Sciatic nerve (tissue), 2 donors: ENCODE measurements at places on chromosomes 1 and 21. TPM values are rescaled to one million over a fixed set of nuclear protein-coding genes. Genes with fewer than 3 reads are reported as not detected.

- no peak for DNase-seq
Measured at GRCh38 chr1:199129247-199129646, 490.4 kb downstream of the PTPRC start.

- DNase-seq, result no peak
Measured at GRCh38 chr1:203771901-203772301, 6.9 kb downstream of the LAX1 start.

DNA sequence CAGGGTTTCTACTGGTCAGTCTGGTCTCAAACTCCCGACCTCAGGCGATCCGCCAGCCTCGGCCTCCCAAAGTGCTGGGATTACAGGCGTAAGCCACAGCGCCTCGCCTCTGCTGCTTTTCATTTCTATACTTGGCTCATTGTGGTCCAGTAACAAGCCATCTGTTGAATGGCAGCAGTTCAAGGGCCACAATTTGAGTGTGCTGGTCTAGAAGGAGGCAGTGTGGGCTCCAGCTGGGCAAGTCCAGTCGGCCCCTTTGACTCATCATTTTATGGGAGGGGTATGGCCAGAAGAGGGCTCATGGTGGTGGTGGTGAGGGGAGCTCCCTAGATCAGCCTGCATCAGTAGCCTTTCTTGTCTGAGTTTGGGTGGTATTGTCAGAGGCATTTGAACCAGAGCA, 33.2 kb downstream of the ATP8B2 start:
- no peak for DNase-seq

DNA sequence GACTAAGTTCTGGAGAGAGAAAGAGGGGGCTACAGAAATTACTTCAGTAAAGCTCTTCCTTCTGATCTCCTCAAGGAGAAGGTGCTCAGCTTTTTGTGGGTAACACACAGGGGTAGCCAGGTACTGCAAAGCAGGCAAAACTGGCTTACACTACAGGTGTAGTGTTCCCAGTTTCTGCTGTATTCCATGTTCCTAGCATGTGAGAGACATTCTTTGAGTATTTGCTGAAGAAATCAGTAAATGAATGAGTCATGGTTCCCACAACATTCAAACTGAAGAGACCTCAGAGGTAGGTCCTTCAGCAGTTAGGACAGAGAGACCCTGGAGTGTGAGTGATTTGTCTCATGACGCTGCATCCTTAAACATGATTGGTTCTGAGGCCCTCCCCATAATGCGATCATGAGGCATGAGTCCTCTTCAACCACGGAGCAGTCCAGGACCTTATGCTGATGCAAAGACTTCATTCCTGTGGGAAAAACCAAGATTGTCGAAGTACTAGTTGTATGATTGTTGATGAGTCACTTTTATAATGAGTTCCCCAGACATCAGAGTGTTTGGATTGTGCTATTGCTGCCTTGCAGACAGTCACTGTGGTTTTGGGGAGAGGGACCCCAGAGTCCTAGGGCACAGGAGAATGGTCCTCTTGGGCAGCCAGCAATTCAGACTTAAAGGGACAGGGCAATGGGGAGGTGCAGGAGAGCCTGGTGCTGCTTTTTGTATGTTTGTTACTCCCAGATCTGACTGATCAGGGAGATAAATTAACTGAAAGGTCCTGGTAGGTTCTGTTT, 2.7 kb upstream of the OR10J4 start:
- DNase-seq, result no peak

MNDA gene
- 27.8 TPM for total RNA-seq

ADGRL2 gene
- total RNA-seq, result 45.2 TPM

SLC2A5 gene
- 9.4 TPM for total RNA-seq
